NCI-H2107 (cell line): ENCODE measurements at places on chromosomes 4 and X.

- DNase-seq: no peak
Measured at GRCh38 chr4:78247536-78248285, 190.6 kb downstream of the FRAS1 start.

- DNase-seq: no peak
Measured at GRCh38 chr4:185380320-185380719, 15.4 kb downstream of the LRP2BP start.

DNA sequence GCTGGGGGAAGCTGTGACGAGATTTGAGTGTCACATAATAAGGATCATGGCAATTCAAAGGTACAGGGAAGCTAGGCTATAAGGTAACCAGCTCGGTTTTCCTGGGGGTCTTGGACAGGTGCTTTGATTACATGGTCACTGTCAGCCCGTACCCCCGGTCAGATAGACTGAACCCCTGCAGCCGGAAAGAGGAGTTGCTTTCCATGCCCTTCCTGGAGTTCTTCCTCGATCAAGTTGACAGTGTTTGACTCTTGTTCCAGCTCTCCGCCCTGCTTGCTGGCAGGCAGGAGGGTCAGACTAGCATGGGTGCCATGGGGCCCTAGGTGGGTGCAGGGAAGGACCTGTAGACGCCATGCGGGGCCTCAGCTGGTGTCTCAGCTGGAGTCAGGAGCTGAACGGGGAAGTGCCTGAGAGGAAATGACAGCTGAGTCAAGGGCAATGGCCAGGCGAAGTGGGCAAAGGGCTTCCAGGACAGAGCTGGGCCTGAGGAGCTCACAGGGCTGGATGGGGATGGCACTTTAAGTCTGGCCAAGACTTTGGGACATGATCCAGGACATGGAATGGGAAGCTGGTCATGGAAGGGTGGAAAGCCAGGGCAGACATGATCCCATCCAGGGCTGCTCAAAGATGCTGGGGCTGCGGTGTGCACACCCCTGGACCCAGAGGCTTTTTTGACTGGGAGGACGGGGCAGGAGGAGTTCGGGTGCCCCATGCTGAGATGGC lies 1.6 kb downstream of the TMEM187 start:
- no peak for DNase-seq

GRCh38 chr4:83308672-83309071 lies 24.1 kb upstream of the COQ2 start:
- no peak for DNase-seq

DNA sequence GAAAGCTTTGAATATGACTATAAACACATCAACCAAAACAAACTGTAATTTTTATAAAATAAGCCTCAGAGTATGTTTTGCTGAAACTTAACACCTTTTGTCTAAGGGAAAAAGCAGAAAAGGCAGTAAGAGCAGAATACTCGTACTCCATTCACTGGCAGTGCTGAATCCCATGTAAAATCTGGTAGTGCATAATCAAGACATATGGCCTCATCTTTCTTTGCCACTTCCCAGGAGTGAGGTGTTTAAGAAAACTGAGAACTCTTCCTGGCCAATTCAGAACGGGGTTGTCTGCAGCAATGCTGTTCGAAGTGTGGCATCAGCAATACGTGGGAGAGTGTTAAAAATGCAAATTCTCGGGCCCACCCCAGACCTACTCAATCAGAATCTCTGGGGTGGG lies 302.0 kb downstream of the PACRGL start:
- DNase-seq: no peak

DNA sequence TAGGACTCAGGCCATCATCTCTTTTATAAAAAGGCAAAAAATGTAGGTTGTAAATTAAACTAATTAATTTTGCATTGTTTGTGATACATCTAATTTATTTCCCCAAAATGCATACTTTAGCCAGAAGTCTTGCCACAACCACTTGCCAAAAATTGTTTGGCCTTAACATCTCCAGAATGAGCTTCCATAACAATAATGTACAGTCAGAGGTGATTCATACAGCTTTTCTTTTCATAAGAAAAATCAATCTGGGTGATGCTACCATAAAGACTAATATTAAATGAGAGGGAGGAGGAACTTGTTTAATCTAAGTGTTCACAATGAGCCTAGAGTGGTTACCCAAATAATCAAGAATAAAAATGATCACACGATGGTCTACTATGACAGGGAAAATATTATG lies 59.3 kb downstream of the AMMECR1 start:
- DNase-seq: no peak

DNA sequence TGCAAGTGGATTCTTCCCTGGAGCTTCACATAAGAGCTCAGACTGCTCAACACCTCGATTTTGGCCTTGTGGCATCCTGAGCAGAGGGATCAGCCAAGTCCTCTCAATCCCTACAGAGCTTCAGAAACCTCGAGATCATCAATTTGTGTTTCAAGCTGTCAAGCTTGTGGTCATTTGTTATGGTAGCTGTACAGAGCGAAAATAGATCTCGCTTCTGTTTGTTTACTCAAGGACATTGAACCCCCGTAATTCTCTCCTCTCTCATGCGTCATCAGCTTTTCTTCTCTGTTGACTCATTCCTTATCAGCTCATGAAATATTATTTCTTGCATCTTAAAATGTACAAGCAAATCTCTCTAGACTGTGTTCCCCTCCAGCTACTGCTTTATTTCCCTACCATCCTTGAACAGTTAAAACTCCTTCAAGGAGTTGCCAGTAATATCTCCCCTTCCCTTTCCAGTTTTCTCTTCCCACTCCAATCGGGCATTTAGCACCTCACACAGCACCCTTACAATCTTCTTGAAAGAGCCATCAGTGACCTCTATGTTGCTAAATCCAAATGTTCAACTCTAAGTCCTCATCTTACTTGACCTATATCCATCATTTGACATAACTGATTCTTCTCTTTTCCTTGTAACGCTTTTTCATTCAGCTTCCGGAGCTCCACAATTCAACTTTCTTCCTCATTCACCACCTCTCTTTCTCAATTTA lies 106.2 kb upstream of the FAT1 start:
- no peak for DNase-seq

DNA sequence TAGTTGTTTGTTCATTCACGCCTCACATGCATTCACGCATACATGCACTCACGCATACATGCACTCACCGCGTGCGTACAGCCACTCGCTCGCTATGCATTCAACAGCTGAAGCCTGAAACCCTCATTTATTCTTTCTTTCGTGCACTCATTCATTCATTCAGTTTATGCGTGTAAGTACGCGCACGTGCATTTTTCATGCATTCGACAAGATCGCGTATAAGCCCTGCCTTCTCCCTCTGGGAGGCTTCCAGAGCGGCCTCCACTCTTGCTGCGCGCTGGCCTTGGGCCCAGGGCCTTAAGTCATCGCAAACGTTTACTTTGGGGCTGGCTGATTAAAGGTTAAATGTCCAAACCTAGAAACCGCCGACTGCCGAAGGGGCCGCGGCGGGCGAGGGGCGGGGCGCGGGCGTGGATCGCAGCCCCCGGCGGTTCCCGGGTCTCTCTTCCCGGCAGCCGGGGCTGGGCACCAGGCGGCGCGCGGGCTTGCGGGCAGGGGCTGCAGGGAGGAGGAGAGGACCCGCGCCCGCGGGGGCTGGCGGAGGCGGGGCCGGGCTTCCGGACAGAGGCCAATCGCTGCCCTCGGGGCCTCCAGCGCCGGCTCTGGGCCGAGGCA lies at the start of gene GYG2:
Gene GYG2, plus strand, starts transcription at position 587 of the 615 bp plus-strand sequence. CDS start 1,259 bp downstream, outside the sequence.
- DNase-seq: no peak

- DNase-seq: no peak
Measured at GRCh38 chr4:3239303-3239702, 9.7 kb upstream of the MSANTD1 start.

- no peak for DNase-seq
Measured at GRCh38 chr4:69859140-69859685, 732 bp downstream of the SULT1E1 start.

DNA sequence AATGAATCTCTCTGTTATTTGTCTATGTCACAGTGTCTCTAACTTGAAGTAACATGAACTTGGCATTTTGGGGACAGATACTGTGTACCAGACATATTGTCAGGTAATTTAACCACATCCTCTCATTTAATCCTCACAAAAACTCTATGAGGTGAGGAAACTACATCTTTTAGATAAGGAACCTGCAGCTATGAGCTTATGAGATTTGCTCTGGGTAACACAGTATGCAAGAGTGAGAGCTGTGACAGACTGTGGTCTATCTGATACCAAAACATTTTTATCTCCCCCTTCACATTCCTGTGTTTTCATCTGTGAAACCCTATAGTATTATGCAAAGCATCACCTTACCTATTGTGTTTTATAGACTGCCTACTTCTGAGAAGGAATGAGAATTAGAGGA lies 58.4 kb upstream of the HS3ST1 start:
- no peak for DNase-seq

DNA sequence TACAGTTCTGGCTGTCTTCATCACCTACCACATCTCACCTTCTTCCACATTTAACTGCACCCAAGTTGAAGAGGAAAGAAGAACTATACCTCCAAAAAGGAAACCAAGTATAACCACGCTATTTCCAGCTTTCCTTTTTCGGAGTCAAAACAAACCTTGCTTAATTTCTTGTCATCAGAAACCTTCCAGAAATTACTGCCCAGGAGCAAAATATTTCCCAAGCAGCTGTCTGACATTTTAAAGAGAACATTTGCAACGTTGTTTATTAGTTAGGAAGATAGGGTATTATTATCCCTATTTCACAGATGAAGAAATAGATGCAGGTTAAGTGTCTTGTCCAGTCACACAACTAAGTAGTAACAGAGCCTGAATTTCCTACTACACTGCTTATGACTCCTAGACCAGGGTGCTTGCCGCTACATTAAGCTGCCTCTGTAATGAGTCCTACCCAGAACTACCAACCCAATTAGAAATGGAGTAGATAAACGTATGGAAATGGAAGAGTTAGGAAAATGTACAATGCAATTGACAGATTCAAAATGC lies 2.2 kb upstream of the ACSL4 start:
- DNase-seq: no peak

DNA sequence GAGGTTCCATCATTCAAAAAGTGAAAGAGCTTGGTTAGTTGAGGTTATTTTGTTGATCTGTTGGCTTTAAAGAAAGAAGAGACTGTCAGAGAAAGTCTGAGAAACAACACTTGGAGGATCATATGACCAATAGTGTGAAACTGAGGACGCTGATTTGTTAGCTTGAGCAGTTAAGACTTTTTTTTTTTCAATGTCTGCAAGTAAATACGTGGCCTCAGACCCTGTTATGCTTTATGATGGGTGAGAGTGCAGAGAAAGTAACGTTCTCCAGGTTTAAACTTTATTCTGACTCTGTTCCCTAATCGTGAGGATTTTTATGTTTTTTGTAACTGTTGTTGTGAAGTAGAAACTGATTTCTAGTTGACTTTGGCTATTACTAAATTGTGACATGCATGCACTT lies 45.9 kb downstream of the GAB1 start:
- no peak for DNase-seq

GRCh38 chr4:173161311-173161710 lies 7.3 kb upstream of the GALNT7 start:
- no peak for DNase-seq

DNA sequence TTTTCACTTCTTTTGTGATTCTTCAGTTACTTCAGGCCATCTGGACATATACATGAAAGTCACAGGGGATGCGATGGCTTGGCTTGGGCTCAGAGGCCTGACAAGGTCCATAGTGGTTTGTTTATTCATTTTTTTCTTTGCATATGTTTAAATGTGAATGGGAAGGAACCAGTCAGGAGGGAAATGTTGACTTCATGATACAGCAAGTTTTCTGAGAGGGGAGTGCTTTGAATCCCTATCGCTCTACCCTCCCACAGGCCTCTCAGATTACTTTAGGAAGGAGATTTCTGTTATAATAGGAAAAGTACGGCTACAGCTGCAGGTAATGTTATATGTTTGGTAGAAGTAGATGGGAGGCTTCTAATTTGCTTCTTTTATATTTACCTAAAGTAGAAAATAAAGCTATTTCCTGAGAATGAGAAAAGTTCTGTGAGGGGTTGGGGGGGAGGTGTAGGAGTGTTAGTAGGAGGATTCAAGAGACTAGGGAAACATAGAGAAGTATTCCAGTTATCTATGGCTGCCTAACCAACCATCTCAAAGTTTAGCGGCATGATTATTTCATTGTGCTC lies 322.9 kb downstream of the RAPGEF2 start:
- DNase-seq: no peak

DNA sequence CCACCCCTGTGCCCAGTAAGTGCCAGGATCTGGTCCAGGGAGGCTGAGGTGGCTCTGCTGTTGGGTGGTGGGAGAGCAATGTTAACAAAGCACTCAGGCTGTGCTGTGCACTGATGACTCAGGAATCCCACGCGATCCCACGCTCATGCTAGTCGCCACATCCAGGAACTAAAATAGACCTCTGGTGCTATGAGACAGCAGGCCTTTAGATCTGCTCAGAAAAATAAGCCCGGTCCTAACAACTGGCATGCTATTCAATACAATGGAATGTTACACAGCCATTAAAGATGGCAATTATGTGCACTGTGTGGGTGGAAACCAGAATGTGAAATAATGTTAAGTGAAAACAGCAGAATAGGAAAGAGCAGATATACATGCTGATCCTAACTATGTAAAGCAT lies 26.0 kb downstream of the ARL13A start:
- DNase-seq: no peak

GRCh38 chrX:38232079-38232686 lies 11.5 kb upstream of the SRPX start:
- no peak for DNase-seq

- no peak for DNase-seq
Measured at GRCh38 chrX:12672367-12673106, 118.7 kb upstream of the PRPS2 start.

GRCh38 chrX:38438321-38438720 lies 85.9 kb downstream of the OTC start:
- no peak for DNase-seq

- DNase-seq: no peak
Measured at GRCh38 chr4:3747581-3747904, 18.6 kb upstream of the ADRA2C start.

- no peak for DNase-seq
Measured at GRCh38 chr4:4524364-4524763, 17.5 kb downstream of the STX18 start.

DNA sequence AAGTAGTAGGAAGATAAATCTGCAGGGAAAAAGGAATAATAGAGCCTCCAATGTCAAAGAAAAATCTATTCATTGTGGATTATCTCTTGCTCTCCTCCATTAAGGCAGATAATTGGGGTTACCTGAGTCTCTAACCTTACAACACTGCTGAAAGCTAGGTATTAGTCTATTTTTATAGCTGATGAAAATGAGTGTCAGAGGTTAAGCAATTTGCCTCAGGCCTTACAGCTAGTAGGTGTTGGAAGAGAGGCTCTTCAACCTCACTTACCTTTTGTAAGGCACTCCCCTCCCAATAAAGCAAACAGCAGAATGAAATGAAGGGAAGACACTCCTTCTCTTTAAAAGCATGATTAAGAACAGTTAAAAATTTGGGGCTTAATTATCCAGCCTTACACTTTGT lies 45.4 kb upstream of the GAB1 start:
- no peak for DNase-seq
